DMS79 treated with DMSO at 0.1 percent for 48 hours (cell line): ENCODE measurements at places on chromosomes 4 and X.

DNA sequence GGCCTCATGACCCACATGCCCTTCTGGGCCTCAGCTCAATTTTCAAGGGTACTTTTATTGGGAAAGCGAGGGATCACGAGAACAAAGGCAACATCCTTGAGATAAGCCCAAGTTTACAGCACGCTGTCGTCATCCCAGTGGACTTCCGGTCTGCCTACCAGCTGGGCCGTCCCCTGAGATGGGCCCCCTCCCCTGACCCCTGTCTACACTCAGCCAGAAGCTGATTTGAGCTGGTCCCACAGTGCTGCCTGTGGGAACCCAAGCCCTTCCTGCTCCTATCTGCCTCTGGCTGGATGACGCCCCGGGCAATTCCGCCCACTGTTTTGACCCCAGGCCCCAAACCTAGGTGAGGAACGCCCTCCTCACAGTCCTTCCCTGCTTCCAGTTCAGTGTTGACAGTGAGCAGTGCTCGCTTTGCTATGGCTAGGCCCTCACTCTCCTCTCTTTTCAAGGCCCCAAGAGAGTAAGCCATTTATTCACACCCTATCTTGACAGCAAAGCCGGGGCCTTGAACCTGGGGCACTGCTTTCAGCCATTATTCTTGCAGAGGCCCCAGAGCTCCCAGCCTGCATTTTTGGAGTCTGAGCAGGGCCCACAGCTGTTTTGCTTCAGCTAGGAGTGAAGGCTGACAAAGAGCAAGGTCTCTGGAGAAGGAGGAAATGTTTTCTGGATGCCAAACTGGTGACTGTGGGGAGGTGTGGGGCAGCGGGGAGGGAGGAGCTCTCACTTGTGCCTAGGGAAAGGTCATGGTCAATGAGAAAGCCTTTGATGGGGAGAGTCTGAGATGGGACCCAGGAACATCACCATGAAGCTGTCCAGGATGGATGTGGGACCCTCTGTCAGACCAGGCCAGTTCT lies 164.6 kb upstream of the BCOR start:
- DNase-seq: no peak

GRCh38 chr4:99868126-99868596 lies 26.1 kb downstream of the LAMTOR3 start:
- no peak for DNase-seq

GRCh38 chr4:158873795-158874401 lies 105.1 kb downstream of the FNIP2 start:
- no peak for DNase-seq

DNA sequence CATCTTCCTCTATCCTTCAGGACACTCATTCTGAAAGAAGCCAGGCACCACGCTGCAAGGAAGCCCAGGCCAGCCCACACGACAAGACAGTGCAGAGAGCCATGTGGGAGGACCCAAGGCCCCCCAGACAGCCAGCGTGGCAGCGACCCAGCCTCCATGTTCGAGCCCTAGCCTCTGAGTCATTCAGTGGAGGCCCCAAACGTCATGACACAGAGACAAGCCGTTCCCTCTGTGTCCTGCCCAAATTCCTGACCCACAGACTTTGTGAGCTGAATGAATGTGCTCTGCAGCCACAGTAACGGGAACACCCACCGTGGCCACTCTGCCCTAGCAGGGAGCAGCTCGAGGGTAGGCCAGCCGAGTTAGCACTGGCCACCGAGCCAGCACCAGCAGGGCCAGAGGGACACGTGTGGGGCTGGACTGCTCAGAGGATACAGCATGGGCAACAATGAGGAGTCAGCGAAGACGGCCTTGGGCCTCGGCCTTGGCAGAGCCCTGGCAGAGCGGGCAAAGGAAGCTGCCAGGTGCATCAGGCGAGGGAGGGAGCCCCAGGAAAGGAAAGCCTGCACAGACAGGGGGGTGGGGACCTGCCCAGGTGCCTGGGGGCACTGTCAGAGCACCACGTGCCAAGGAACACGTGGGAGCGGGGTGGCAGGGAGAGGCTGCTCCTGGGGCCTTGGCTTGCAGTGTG lies 8.6 kb downstream of the BLOC1S4 start:
- no peak for DNase-seq

- DNase-seq: peak; percentile 9
Observed at GRCh38 chr4:87229979-87230378, 9.6 kb upstream of the KLHL8 start.

DNA sequence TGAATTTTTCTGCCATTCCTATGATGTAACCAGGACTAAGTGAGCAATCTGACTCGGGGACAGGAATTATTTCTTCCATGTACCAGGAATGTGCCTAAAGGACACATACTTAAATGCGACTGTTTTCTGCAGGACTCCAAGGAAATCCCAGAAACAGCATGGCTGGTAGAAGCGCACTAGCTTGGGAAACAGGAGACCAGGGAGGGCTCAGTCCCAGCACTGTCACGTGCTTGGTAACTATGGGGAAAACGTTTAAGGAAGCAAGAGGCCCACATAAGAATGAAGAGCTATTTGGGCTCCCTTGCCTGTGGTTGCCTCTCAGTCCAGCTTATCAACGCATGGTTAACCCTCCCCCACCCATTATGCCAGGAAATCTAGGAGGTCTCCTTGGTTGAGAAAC lies 19.6 kb downstream of the MPP1 start:
- DNase-seq: no peak

GRCh38 chrX:65990702-65991101 lies 49.2 kb downstream of the VSIG4 start:
- no peak for DNase-seq

GRCh38 chr4:142043509-142043908 lies 407.1 kb downstream of the IL15 start:
- DNase-seq: no peak

GRCh38 chr4:113212613-113213012 lies 163.2 kb downstream of the ANK2 start:
- DNase-seq: no peak

DNA sequence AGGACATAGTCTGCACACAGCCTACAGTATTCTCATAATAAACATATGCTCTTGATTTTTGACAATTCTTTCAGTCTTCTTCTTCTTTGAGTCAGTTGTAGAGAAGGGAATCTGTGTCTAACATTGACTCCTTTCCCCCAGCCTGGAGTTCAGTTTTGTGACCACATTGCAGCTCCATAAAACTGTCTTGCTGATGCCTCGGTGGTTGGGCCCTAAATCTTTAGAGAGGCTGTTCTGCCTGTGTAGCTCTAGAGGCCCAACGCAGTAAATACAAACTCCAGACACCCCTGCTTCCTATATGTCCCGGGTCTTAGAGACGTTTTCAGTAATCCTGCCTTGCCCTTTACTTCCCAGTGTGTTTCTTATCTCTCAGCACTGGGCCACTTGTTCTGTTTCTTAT lies 639.5 kb upstream of the AADAT start:
- DNase-seq: no peak

GRCh38 chrX:1223242-1223600 lies 10.8 kb upstream of the CRLF2 start:
- DNase-seq: no peak

DNA sequence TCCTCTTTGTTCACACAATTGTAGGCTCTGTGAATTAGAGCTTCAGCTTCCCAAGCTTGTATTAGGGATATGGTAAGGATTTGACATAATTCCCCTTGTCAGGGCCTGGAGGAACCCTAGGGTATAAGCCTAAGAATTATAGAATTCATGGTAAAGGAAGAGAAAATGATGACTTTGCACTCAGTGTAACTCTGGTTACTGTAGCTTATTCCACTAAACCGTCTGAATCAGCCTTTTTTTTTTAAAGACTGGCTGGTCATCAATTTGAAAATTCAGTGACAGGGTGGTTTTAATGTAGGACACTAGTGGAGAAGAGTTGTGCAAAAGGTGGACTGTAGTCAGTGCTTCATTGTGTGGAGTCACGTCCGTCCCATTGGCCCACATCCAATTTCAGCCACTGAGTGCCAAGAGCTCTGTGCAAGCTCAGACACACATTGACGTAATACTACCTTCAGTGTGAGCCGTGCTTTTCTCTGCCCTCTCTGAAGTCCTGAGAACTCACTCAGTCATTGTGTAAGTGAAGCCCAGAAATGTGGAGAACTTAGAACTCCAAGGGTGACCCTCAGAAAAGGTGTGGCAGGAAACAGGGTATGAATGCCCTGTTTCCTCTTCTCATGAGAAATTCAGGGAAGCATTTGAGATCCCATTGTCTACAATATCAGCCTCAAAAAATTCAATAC lies 449.8 kb downstream of the C4orf33 start:
- no peak for DNase-seq

DNA sequence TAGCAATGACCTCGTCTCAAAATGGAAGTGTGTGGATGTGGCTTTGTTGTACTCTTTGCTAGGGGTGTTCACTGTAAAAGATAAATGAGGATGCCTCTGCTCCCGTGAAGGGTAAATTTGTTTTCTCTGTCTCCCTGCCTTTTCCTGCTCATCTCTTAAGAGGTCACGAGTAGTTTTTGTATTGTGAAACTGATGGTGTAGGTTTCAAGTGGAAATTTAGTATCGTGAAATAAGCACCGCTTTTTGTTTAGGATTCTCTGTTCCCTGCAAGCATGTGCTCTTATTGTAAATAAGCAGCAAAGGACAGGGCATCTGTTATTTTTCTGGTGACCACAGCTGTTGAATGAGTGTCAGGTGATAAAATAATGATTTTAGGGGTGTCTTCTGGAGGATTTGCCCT lies 104.6 kb downstream of the PHEX start:
- no peak for DNase-seq

GRCh38 chr4:182447767-182448280 lies 204.6 kb downstream of the TENM3 start:
- DNase-seq: no peak

DNA sequence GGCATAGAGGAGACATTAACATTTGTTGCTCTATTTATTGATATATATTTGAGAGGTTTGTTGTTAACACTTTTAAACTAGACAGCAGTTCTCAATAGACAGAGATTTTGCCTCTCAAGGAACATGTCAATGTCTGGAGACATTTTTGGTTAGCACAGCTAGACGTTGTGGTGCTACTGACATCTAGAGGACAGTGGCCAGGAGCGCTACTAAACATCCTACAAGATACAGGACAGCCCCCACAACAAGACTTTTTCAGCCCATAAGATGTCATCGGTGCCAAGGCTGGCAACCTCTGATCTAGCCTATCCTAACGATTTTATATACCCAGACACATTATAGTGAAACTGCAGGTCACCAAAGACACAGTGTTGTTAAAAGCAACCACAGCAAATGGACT lies 18.4 kb upstream of the CTSO start:
- no peak for DNase-seq

DNA sequence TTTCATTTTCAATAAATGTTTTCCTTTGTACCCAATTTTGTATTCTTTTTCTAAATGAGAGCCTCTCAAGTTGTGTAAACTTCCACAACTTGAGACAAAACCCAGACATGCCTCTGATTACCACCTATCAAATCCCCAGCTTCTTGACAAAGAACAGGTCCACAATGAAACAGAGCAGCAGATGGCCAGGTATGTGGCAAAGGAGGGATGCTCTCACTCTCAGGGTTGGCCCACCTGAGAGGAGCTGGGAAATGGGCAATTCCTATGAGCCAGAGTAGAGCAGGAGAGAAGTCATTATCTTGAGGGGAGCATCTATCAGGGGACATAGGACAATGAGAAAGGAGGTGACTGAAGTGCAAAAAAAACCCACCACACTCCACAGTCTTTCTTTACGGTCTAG lies 273.5 kb upstream of the FAM241A start:
- DNase-seq: no peak

DNA sequence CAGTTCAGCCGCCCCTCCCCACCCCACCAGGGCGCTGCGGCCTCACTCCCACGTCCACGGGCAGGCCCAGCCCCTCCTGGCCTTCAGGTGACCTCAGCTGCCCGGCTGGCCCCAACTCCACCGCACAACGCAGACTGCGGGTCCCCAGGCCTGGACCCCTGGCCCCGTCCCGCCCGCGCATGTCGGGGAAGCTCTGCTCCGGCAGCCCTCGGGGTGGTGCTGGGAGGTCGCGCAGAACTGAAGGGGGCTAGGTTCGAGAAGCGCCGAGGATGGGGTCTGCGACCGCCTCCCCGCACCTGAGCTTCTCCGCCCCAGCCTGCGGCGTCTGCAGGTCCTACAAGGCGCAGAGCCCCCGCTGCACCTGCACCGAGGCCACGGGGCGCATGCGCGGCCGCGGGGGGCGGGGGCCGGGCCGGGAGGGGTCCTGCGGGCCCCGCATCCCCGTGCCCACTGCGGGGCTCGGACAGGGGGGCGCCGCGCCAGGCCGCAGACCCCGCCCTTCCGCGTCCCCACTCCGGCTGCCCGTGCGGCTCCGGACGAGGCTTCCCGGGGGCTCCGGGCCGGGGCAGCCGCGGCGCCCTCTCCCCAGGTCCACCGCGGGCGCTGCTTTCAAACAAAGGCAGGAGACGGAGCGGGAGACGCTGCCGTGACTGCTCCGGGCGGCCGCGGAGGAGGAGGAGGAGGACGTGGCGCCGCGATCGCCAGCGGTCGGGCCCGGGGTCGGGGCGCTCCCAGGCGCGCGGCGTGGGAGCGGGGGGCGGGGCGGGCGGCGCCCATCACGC lies 672 bp upstream of the NAT8L start:
- DNase-seq: no peak

- peak; percentile 15 for DNase-seq
Observed at GRCh38 chrX:19682712-19683331, 167.5 kb upstream of the MAP3K15 start.

DNA sequence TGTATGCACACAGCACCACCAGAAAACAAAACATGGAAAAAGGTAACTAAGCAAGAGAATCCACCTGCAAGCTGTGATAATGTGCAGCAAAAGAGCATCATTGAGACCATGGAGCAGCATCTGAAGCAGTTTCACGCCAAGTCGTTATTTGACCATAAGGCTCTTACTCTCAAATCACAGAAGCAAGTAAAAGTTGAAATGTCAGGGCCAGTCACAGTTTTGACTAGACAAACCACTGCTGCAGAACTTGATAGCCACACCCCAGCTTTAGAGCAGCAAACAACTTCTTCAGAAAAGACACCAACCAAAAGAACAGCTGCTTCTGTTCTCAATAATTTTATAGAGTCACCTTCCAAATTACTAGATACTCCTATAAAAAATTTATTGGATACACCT lies 90.2 kb downstream of the TET2 start:
- peak; percentile 8 for DNase-seq

- DNase-seq: peak; percentile 9
Observed at GRCh38 chr4:102449751-102450352, 51.3 kb upstream of the NFKB1 start.

GRCh38 chr4:26351685-26352084 lies 30.9 kb downstream of the RBPJ start:
- no peak for DNase-seq

- DNase-seq: no peak
Observed at GRCh38 chr4:42817913-42818312, 74.6 kb upstream of the GRXCR1 start.

DNA sequence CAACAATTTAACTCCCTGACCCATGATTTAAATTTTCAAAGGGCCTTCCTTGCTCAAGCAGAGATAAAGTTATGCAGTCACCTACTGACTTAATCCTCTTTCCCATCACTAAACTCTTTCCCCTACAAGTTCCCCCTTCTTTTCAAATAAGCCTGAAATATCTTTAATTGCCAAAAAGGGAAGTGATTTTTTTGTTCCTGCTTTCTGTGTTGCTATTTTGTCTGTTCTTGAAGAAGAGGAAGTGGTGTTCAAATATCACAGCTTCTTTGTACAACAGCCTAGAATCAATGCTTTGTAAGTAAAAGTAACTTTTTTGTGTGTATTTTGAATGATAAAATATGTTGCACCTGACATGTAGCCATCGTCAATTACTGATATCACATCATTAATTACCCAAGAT lies 595.9 kb downstream of the CENPC start:
- no peak for DNase-seq
